ENCODE measurements at places on chromosomes 3 and 15.

DNA sequence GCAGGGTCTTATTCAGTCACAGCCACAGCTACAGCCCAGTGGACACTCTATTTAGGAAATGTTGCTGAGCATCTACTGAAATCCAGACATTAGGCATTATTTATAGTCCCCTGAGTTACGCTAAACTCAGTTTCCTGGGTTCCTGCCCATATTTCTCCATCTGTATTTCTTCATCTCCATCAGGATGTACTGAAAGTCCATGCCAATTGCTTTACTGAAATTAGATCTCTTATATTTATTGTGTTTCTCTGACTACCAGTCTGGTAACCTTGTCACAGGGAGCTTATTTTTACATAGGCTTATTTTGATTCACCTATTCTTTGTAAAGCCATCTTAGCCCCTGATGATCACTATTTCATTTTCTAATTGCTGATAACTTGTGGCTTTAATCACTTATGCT is 223.9 kb downstream of the TLE3 start:
- no peak for DNase-seq

DNA sequence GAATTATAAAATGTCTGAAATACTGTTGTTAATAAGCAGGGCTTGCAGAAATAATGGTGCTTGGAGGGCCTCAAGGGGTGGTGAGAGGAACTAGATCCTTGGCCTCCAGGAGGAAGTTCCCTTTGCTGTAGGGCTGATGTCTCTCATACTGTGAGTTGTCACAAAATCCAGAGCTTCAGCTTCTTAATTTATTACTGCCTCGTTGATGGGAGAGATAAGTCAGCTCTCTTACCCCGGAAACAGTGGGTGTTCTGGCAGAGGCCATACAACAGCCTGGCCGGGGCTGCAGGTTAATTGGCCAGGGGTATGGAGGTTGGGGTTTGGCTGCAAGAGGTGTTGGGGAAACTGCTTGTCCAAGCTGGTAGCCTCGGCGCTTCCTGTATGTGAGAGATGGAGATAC is 15.5 kb downstream of the MAPKAPK3 start:
- DNase-seq = no peak

DNA sequence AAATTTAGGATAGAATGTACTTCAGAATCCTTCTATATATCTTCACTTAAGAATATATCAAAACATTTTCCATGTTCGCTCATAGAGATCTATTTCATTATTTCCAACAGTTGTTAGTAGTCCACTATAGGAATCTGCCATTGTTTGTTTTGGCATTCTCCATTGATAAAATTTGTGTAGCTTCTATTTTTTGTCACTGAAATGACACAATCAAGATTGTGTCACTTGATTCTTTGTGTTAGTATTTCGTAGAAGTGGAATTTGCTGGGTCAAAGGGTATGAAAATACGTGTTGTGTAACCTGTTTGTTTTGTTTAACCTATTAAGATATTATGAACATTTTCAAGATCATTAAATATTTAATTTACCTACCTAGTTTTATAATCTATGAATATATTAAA is 15.9 kb upstream of the GPR156 start:
- DNase-seq = no peak

DNA sequence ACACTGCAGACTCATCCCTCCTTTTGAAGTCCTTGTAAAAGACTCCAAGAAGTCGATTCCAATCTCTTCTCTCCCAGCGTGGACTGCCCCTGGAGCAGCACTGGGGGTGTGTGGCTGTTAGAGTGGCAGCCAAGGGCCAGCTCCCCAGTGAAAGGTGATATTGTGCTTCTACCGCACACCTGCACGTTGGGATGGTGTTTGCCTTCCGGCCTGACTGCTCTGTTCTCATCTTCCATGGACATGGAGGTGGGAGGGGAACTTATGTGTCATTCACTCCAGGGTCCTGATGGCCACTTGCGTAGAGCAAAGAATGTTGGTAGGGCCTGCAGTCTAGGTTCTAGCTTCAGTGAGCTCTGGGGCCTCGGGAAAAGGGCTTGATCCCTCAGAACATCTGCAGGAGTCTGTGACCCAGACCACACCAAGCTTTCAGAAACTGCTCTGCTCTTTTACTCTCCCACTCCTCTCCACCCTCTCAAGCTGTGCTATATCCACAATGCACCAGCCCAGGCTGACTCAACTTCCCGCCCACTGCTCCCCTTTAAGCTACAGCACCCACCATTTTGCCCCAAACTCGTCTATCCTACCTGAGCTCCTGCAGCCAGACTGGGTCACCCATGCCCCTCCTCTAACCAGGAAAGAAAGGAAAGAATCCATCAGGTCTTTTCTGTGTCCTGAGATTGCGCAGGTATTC is 31.3 kb downstream of the LIPC start:
- DNase-seq = no peak

DNA sequence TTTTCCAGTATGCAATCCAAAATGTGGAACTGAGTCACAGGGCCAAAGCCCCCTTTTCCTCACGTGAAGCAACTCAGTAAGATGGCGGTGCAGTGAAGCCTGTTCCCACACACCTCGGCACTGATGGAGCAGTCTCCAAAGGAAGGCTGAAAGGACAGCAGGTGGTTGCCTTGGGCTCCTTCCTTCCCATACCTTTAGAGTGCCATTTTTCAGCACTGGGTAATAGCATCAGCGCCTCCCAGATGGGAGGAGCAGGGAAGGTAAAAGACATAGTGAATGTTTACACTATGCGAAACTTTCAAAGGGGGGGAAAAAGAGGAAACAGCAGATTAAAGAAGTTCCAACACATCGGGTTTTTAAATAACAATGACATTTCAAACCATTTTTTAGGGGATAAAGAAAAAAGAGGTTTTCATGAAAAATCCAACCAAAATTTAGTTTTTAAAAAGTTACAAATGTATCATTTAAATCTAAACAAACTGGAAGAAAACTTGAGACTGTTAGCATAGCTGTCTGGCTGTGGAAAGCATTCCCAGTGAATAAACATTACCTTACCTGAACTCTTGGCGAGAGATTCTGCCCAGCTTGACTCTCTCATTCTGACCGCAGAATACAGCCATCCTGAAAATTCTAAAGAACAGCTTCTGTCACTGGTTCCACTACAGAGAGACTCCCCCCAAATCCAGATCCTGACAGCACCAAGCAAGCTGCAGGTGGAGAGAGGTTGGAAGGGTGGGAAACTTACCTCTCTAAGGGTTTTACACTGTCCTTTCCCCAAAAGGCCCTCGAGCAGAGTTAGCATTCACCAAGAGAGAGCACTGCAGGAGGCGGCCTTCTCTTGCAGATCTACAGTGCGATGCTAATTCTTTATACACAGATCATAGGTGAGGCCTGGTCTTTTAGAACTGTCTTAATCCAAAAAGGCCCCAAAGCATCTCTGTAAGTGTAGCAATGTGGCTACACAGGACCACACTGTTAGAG is 32.6 kb downstream of the ABCC5 start:
- no peak for DNase-seq

DNA sequence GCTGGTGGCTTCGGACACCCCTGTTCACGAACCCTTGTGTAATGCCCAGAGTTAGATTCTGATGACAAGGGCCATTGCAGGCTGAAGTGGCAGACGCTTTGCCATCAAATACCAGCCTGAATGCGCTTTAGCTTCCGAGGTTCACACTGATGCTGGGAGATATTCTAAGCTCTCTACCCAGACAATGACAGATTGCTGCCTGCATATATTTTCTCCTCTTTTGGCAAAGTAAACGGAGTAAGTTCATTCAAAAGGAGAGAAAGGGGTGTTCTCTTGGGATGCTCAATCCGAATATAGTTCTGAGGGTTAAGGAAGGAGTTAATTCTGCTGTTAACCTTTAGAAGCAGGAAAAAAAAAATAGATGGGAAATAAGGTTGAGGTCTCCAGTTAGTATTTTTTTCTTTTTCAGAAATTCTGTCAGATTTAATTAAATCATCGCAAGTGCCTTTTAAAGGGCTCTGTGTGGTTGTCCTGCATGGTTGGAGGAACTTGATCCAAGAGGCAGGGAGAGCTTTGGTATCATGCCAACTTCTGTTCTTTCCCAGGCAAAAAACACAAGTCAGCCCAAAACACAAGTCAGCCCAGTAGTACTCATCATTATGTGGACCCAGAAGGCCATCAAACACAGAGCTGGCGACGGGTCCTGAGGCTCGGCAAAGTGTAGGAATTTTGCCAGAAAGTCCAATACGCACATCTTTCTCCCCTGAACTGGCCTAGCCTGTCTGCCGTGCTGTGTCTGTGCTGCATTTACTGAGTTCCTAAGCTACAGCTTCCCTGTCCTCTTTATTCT is 70.9 kb upstream of the ST8SIA2 start:
- DNase-seq = no peak

- DNase-seq = no peak
Observed at GRCh38 chr3:48413086-48413485, 16.8 kb downstream of the PLXNB1 start.

- DNase-seq = no peak
Observed at GRCh38 chr3:149947231-149947630, 23.5 kb downstream of the PFN2 start.

GRCh38 chr3:8825153-8825825 is 55.9 kb upstream of the OXTR start:
- no peak for DNase-seq

DNA sequence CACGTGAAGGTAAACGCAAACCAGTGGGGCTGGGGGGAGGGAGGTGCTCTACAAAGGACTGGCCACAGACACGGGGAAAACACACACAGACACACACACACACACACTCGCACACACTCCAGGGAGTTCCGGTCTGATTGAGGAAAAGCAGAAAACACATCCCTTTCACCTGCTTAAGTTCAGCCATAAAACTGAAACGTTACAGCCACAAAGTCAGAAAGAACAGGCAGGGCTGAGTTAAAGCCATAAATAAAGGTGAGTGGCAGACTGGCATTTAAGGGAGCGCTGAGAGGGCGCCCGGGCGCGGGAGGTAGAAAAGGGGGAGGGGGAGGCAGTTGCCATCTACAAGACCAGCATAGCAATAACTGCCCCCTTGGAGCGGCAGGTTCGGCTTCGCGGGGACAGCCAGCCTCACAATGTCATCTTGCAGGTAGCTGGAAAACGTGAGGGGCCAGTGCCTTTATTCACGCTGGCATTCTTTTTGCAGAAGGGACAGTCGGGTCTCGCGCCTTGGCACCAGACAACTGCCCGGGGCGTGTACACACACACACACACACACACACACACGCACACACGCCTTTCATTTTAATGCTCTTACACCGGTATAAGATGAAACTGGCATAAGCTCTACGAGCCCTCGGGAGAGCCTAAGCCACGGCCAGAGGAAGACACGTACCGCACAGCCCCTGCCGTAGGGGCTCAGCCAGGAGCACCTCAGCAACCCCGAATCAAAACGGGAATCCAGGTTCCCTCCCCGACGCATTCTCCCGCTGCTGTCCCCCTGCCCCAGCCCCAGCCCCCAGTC is 866 bp downstream of the TNIK start:
- DNase-seq = peak; percentile 35

DNA sequence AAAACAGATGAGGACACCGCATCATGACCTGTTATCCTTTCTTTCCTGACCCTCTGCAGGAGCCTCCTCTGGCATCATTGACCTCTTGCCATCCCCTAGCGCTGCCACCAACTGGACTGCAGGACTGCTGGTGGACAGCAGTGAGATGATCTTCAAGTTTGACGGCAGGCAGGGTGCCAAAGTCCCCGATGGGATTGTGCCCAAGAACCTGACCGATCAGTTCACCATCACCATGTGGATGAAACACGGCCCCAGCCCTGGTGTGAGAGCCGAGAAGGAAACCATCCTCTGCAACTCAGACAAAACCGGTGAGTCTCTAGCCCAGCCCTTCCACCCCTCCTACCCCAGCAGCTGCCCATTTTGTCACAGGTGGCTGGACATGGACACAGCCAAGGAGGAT is 218.4 kb upstream of the TRIM42 start:
- no peak for DNase-seq

GRCh38 chr3:126114443-126115386 is 30.8 kb upstream of the SLC41A3 start:
- DNase-seq = peak; percentile 45

DNA sequence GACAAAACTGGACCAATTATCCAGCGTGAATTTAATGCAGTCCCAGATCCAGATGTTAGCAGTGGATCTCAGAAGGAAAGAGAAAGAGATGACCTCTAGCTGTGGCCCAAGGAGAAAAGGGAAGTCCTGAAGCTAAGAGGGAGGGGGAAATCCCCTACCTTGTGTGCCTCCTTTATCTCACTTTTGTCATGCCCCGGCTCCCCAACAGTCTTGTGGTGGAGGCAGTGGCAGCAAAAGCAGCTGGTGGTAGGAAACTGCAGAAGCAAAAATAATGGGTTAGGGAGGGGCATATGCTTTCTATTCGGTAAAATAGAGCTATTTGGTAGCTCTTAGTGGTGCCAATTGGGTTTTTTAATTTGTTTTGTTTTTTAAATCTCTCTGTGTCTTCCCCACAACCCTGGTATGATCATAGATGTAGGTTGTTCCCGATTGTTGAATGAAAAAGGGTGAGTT is 56.5 kb downstream of the MCTP2 start:
- DNase-seq = no peak

DNA sequence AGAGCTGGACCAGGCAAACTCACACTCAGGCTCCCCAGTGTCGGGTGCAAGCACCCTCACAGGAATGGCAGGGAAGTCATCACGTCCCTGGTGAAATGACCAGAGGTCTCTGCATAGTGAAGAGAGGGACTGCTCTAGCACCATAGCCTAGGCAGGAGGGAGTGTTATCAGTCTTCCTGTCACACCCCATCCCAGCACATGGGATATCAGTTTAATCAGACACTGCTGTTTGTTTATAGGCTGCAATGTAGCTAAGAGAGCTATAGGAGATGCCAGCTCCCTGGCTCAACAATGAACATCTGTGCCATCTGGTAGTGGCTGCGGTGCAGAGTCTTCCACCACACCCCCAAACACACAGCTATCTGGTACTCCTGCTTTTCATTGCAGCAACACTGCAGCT is 776.6 kb downstream of the ZNF385D start:
- DNase-seq = no peak

- DNase-seq = no peak
Observed at GRCh38 chr3:108088697-108089096, 2.1 kb downstream of the CD47 start.

DNA sequence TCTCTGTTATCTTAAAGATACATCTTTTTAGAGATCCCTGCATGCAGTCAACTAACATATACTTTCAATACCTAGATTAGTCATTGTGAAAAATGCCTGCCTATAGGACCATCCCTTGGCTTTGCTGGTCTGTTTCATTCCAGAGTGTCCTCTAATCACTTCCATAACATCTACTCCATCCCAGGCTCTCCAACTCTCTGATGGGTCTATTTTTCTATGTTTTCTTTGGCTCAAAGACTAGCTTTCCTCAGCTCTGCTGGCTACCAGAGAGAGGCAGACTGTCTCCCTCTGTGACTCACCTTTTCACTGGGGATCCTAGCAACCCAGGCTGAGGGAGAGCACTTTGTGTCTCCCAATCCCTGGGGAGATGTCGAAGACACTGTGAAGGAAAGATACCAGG is 547.7 kb upstream of the MCTP2 start:
- DNase-seq = no peak

Measured in WERI-Rb-1 (cell line).